ENCODE measurements at places on chromosomes 6 and 20.
A peak's percentile ranks its signal among the peaks of the same experiment; 100 is the strongest.

DNA sequence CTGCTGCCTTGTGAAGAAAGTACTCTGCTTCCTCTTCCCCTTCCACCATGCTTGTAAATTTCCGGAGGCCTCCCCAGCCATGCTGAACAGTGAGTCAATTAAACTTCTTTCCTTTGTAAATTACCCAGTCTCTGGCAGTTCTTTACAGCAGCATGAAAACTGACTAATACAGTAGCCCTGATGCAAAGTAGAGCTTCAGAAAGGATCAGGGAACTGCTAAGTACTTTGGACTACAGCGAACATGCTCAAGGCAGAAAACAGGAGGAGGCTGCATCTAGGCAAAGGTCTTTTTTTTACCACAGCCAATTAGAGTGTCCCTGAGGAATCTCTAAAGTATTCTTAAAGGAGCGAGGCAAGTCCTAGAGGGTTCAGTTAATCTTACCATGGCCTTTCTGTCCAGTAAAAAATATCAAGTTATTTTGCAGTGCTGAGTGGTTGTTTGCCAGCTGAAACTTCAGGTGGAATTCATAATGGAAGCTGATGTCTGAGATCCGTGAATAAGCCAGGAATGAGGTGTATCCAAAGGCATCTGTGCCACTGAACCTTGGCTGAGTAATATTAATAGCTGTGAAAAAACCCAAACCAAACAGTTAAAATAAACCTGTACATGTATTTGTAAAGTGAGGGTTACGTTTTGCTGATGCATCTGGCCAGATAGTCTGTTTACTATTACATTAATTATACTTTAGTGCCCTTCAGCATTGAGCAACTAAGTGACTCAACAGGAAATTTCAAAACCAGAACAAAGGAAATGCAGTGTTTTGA lies 170.4 kb downstream of the PHF3 start:
- no peak for DNase-seq

DNA sequence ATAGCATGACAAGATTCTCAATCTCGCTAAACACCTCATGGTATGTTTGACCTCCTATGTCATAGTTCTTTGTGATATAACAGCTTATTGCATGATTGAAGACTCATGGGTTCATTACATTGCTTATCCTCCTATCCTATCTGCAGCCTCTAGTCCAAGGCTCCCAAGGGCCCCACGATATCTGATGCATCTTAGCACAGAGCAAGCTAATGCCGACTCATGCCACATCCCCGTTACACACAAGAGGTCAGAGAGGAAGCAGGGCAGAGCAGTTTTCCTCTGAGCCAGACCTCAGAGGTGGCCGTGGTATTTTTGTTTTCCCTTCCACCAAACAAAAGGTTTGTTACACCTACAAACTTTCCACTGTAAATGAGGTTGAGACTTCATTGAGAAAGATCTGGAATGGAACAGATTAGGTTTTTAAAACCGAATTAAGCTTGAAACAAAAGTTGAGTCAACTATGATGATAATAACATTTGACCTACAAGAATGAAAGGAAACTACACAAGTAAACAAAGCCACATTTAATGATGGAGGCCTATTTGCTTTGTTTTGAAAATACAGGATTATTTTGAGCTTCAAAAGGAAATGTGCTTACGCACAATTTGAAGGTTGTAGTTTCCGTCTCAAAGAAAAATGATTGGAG lies 133.9 kb upstream of the MYLIP start:
- no peak for DNase-seq

DNA sequence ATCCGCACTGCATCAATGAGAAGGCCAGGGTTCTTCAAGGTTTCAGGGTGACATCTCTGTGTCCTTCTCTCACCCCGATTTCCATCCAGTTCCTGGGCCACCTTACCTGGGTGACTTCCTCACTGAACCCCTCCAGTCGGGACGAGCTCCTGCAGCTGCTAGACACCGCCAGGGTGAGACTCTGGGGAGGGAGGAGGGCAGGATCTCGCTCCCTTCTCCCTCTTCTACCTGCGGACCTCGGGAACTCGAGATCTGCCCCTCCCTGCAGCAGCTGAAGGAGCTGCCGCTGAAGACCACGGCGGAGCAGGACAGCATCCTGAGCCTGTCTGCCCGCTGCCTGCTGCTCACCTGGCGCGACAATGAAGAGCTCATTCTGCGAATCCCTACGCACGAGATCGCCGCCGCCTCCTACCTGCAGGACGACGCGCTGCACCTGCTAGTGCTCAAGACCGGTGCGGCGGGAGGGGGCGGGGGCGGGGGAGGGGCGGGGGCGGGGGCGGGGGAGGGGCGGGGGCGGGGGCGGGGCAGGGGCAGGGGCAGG lies 7.5 kb downstream of the CCM2L start:
- DNase-seq = no peak

- no peak for DNase-seq
Measured at GRCh38 chr20:6045566-6045965, 8.3 kb downstream of the LRRN4 start.

DNA sequence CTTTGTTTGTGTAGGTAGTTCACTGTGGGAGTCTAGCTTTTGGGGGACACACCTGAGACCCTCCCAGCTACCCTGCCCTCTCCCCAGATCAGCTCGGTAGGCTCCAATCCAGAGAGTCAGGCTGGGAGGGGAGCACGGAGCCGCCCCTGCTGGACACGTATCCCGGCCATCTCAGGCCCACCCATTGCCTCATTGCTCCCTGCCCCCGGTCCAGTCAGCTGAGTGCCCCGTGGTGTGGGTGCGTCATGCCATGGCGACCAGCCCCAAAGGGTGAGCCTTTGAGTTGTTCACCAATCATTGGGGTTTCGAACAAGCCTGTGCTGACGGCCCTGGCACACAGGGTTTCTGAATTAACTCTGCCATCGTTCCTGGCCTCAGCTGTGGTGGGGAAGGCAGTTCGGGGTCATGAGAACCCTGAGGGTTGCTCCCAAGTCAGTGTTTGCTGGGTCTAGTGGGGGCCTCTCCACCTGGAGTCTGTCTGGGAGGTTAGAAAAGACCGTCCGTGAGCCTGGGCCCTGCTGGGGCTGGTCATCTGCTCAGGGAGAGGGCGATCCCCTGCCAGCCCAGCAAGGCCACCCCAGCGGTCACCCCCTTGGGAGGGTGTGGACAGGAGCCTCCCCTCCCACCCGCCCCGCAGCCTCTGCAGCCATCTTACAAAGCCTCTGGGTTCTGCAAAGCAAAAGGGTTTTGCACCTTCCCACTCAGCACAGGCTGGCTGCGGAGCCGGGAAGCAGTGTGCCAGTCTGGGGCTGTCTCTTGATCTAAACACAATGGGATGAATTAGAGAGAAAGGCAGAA lies 34.5 kb downstream of the NTSR1 start:
- DNase-seq = no peak

- DNase-seq = no peak
Measured at GRCh38 chr6:160990847-160991405, 643 bp upstream of the MAP3K4 start.

DNA sequence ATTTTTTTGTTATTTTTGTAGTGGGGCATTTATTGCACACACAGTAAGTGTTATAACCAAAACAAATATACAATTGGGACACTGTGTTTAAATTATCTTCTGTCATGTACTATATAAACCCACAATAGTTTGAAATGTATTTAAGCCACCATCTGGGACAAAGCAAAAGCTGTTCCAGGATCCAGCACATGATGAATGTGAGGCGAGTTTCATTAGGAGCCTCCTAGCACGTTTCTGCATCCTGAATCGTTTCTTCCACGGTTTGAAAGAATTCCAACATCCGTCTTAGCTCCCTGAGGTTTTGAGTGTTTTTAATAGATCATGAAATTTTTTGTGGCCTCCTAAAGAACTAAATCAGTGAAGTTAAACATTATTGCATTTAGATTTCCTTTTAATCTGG lies 65.8 kb downstream of the EYA4 start:
- DNase-seq = no peak

DNA sequence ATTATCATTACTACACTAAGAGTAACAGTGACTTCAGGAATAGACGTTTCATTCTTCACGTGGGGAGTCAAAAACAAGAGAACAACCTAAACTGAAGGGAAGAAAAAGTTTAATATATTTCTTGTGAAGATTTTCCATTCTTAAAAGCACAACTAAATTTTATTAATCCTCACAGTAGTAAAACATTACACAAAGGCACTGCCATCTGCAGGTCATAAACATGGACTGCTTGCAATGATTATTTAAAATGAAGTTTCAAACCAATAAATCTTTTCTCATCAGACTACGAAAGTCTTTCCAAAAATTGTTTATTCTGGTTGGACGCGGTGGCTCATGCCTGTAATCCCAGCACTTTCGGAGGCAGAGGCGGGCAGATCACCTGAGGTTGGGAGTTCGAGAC lies 2.6 kb downstream of the NCOA5 start:
- no peak for DNase-seq

DNA sequence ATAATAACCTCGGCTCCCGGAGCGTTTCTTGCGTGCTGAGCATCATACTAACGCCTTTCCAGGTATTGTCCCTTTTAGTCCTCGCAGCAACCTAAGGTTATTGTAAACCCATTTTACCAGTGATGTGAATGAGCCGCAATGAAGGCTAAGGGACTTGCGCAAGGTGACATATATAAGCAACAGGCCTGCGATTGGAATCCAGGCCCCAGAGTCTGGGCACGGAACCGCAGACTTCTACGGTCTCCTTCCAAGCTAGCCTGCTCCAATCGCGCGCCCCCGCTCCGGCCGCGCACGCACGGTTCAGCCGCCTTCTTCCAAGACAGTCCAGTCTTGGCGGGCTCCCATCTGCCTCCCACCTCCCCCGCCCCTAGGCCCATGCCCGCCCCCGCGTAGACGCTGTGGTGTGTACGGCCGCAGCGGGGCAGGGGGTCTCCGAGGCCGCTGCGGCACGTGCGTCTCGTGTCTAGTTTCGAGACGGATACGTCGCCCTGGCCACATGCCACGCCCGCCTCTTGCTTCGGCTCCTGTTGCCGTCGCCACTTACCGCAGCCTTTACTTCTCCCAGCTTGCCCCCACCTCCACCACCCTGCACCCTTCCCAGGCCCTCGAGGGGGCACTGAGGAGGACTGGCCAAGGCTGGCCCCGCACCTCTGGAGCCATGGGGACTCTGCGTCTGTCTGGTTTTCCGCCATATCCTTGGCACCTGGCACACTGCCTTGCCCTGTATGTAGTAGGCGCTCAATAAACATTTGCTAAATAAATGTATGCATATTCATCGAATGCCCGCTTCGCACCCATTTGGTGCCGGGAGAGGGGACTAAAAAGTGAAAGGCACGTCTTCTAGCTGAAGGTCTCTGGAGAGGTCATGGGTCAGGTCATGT lies 855 bp upstream of the GFOD1 start:
- peak; percentile 32 for DNase-seq

GRCh38 chr6:107601406-107601805 lies 111.5 kb downstream of the SOBP start:
- DNase-seq = no peak

DNA sequence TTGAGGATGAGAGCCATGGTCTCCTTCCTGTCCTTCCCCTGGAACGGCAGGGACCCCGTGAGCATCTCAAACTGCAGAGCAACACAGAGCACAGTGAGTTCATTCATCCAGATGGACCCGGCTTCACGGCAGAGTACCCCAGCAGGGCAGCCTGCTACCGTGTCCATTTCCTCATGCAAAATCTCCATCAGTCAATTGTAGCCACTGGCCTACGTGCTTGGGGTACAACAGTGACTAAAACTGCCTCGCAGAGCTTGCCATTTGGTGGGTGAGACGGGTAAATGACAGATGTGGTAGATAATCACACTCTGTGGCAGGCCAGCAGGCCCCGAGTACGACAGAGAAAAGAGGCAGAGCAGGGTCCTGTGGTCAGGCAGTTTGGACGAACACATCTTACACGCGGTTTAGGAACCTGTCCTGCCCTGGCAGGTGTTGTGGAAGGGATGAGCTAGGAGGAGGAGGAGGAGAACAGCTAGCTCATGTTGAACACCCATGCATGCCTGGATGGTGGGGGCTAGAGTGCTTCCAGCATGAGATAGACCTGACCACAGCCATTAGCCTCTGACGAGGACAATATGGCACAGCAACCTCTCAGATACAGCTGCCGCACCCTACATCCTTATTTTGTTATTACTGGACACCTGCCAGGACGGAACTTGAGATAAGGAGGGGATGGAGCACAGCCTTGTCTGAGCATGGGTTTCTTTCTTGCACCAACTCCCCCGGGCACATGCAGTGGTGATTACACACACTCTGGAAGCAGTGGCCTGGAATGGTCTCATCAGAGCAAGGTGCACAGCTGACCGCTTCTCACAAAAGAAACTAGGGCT lies 95.6 kb downstream of the RAMACL start:
- no peak for DNase-seq

DNA sequence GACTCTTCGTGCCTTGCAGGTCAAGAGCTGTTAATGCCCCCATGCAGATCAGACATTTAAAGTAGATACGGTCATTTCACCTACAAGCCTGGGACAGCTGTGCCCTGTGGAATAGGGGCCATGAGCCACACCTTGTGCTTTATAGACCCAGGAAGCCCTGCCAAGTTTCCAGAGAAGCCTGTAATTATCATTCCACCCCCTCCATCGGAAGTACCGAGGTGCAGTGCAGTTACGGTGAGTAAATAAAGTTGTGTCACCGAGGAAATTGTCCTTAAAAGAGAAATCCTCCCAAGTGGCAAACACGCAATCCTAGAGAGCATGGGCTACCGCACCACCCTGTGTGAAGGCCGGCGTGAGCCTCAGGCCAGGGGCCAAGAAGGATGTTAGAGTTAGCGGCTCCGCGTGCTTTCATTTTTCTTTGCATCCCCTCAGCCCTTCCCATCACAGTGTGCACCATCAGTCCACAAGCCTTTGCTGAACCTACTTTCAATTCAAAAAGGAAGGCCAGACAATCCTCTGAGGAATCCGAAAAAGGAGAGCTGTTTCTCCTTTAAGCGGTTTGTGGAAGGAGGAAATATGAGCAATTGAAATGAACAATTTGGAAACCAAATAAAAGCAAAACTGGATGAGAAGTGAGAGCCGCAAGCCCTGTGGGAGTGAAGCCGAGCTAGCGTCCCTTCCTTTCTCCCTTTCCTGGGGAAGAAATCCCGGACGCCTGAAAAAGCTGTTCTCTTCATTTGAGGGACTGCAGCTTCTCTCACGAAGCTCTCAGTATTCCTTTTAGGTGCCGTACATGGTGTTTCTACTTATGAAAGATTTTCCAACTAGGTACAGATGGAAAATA lies 183.3 kb upstream of the PDE10A start:
- DNase-seq = no peak

GRCh38 chr20:2002365-2002764 lies 8.5 kb upstream of the PDYN start:
- no peak for DNase-seq

Measured in hypothalamus (tissue), 51 donors.